ENCODE measurements at places on chromosomes 6 and 20.

- peak; percentile 69 for DNase-seq
Observed at GRCh38 chr6:126033696-126034095, 47.4 kb downstream of the TRMT11 start.

DNA sequence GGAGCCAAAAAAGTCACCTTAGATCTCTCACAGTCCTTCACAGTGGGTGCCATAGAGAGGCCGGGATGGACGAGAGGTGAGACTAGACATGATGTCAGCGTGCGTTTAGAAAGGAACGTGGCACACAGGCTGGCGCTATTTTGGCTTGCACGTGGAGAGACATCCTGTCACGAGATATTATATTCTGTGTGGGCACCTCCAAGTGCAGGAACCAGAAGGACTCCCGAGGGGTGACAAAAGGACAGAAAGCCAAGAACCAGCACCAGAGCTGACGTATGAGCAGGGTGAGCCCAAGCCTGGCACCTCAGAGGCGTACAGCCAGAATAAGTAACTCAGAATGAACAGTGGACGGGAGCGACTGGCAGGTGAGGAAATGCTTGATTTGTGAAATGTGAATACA, 49.9 kb upstream of the QKI start:
- DNase-seq = no peak

DNA sequence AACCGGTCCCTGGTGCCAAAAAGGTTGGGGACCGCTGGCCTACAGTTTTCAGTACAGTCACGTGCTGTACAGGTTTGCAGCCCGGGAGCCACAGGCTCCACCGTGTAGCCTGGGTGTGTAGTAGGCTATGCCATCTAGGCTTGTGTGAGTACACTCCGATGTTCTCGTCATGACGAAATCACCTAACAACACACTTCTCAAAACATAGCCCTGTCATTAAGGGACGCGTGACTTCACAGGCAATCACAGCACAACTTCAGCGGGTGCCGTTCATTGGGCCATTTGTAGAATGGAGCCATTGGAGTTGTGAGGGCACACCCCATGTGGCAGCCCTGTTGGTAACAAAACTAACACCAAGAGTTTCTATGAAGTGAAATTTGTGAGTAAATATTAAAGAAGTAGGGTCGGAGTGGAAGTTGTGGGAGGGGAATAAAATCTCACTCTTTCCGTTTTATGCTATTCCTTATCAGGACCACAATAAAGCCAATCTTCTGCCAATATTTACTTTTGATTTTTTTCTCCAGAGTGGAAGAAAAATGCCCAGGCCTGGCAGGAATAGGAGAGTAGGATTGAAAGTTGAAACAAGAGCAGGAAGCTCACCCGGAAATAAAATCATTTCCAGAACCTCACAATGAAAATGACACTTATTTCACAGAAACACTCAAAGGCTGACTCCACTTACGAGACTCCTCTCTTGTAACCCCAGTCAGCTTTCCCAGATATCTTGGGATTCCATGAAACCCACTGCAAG, 63.7 kb upstream of the PTPN1 start:
- no peak for DNase-seq

DNA sequence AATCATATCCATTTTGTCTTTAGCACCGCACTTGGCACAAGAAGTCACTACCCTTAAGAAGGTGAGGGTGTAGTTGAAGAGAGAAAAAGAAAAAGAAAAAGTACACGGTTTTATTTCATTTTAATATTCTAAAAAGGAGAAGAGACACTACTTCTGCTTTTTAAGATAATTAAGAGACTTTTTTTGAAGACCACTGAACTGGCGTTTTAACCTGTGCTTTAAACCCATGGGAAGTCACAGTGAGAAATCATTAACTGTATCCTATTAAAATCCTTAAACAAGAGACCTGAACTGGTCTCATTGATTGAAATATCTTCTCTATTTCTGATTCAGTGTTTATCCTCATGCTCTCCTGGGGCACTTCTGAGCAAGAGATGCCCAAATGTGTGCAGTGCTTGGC, 243.5 kb downstream of the TMEM242 start:
- DNase-seq = no peak

GRCh38 chr6:118896339-118897136, 2.6 kb downstream of the ASF1A start:
- DNase-seq = peak; percentile 73

DNA sequence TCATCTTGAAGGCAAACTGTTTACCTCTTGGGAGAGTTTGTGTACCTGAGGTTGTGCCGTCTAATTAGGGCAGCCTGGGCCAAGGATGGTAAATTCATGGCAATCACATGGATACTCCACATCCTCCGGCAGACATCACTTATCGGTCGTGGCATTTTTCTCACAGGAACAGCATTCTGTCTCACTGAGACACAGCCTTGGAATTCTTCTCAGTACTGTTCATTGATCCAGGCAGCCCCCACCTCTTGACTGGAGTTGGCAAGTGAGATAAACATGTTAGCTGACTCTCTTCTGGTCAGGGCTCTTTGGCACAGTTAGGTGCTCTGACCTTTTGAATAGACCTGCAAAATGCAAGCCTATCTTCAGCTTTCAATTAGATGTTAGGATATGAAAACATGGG, 511.4 kb upstream of the FLRT3 start:
- no peak for DNase-seq

- peak; percentile 31 for DNase-seq
Observed at GRCh38 chr20:14336686-14337085, 726 bp downstream of the FLRT3 start.

GRCh38 chr20:37838769-37839431, 64.0 kb upstream of the VSTM2L start:
- no peak for DNase-seq

DNA sequence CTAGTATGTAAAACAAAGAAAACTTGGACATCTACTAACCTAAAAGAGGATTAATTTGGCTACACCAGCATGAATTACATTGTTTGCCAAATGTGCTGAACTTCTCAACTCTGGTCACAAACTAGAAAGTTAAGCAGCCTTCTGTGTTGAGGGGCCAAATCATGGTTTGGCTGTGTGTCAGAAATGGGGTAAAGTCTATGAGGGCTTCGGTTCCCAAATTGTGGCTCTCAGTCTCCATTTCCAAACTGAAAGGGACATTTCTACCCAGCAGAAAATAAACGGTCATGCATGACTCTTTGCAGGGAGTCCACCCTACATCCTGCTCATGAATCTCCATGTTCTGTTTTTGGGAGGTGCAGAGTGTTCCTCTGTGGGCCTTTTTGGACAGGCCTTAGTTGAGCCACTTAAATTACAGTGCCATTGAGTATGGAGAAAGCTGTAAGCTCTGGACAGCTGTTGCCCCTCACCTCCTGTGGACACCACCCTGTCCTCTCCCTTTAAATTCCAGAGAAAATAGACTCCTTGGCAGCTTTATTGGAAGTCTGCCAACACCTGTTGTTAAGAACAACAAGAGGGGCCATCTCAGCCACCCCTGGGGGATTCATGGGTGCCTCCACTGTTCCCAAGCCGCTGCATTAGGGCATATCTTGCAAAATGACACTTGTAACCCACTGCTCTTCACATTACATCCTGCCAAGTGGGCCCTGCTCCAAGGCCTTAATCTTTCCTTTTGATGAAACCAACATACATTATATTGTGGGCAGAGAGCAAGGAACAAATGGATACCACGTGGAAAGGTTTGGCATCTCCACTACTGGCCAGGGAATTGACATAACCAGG, 27.5 kb upstream of the SNRPC start:
- no peak for DNase-seq

DNA sequence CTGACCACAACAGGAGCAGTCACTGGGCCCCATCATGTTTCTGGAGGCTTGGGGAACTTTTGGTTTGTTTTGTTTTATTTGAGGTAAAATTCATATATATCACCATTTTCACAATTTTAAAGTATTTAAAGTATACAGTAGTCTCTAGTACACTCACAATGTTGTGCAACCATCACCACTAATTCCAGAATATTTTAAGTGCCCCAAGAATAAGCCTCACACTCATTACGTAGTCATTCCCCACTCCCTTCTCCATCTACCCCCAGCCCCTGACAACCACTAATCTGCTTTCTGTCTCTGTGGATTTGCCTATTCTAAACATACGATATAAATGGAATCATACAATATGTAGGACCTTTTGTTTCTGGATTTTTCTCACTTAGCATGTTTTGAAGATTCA, 29.0 kb downstream of the RTN4IP1 start:
- no peak for DNase-seq

DNA sequence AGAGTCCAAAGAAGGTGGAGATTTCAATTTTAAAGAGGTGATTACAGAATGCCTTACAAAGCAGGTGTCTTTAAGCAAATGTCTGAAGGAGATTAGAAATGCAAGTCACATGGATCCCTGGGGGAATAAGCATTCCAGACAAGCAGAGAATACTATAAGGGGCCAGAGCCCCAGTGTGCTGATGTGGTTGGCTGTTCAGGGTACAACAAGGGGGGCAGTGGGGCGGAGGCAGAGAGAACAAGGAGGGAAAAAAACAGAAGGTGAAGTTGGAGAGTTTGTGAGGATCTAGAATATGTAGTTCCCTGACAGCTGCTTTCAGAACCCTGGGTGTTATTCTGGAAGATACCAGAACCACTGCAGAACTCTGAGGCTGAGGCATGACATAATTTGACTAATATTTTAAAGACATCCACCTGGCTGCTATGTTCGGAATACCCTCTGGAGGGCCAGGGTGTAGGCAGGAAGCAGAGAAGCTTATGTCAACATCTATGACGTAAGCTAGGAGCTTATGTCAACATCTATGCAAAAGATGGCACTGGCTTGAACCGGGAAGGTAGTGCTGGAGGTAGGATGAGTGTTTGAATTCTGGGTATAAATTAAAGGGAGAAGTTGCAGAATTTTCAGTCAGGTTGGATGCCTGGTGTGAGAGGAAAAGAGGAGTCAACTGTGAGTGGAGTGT, 276.3 kb upstream of the AGPAT4 start:
- DNase-seq = no peak

DNA sequence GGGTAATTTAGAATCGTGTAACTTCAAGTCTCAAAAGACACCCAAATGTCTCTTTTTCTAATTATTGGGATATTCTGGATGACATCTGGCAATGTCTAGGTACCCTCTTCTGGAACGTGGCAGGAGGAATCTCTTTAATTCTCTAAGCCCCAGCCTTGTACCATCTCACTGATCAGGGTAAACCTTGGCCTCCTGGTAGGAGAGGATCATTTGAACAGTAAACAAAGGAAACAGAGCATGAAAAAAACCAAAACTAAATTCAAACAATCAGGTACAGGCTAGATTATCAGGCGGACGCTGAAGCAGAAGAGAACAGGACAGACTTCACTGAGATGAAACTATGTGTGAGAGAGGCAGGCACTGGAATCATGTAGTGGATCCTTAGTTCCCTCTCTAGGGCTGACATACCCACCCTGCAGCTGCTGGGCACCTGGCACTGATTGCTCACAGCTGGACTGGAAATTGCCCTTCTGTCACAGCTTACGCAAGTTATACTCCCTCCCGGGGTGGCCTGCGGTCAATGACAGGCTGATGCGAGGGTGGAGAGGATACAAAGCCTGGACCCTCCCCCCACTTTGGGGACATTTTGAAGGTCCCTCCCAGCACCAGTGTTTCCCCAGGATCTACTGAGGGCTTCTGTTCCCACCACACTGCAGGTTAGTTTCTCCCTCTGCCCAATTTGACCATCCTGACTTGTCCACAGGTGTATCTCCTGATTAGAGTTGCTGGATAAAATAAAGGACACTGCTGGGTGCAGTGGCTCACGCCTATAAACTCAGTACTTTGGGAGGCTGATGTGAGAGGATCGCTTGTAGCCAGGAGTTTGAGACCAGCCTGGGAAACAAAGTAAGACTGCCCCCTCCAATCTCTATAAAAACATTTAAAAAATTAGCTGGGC, 20.6 kb upstream of the ZBTB24 start:
- DNase-seq = no peak

DNA sequence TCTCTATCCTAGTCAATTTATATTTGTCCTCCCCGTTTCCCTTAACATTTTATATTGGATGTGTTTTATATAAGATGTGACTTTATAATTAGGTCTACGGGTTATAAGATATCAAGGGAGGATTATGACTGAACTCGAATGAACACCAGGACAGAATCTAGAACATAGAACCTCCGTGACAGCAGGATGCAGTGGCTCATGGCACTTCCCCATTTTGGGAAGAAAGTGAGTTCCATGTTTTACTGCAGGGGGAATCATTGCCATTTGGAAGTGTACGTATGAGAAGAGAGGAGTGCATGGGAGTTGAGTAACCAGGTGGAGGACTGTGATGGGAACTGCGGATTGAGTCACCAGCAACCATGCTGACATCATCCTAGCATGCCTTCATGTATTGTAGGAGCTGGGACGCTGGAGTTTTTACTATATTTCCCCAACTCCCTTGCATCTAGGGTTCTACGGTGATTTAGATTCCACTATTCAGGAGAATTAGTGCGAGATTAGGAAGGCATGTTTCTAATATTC, 56.1 kb upstream of the FOXC1 start:
- no peak for DNase-seq

GRCh38 chr6:142669471-142670351, 275.3 kb downstream of the HIVEP2 start:
- no peak for DNase-seq

DNA sequence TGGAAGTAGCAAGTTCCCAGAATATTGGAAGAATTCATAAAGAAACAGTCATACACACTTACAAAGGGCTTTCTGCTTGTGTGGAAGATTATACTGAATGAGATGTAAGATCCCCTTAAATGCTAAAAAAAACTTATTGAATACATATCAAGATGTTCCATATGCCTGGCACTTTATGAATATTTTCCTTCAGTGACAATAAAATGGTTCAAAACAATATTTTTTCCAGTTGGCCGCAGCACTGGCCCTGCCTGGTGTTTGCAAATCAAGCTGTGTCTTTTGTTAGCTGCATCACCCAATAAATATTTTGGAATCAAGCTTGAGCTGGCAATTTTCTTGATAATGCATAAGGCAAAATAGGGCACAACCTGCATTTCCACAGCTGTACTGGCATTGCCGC, 51.2 kb downstream of the CFAP61 start:
- DNase-seq = no peak

DNA sequence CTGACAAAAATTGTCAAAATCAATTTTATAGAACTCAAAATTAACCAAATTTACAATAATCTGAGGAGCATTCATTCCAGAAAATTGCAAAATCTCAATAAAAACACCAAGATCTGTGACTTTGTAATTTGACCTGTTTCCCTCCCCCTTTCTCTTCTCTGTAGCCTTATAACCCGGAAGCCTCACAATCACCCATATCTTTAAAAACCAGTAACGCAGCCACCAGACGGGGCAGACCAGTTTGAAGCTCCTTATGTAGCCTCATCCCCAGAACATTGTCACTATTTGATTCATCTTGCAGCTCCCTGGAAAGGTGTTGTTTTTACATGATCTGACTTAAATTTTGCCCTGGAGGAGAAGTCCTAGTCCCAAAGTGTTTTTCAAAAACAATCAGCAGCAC, 27.5 kb upstream of the TGM6 start:
- DNase-seq = no peak

- no peak for DNase-seq
Observed at GRCh38 chr6:44264154-44265006, 971 bp downstream of the NFKBIE start.

DNA sequence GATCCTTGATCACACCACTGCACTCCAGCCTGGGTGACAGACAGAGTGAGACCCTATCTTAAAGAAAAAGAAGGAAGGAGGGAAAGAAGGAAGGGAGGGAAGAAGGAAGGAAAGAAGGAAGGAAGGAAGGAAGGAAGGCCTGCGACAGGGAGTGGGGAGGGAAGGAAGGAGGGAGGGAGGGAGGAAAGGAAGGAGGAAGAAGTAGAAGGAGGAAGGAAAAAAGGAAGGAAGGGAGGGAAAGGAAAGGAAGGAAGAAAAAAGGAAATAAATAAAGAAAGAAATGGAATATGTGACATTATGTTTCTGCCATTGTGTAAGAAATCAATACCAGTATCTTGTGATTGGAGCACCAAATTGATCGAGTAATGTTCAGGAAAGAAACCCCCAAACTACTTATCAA, 16.2 kb downstream of the PHACTR2 start:
- DNase-seq = no peak
